NCI-H187 treated with DMSO at 0.1 percent for 48 hours (cell line): ENCODE measurements at places on chromosomes 12 and 14.

DNA sequence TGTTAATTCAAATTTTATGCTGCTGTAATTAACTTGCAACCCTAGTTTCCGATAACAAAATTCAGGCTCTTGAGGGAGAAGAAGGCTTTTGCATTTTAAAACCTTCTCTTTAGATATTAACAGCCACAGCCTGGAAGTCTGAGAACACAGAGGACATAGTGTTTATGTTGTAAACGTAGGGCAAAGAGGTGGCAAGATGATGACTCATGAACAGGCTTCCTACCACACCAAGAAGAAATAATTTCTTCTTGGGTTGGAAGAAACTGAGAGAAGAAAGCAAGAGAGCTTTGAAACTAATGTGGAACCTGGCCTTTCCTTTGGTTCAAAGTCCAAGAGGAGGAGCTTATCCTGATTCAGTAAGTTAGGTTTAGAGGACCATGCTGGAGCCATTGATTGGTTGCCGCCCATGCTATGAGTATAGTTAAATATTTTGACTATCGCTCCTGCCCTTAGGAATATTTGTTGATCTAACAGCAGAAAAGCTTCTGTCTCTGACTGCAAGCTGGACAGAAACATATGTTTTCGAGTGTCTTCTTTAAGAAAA is 31.8 kb downstream of the CCDC198 start:
- no peak for DNase-seq

DNA sequence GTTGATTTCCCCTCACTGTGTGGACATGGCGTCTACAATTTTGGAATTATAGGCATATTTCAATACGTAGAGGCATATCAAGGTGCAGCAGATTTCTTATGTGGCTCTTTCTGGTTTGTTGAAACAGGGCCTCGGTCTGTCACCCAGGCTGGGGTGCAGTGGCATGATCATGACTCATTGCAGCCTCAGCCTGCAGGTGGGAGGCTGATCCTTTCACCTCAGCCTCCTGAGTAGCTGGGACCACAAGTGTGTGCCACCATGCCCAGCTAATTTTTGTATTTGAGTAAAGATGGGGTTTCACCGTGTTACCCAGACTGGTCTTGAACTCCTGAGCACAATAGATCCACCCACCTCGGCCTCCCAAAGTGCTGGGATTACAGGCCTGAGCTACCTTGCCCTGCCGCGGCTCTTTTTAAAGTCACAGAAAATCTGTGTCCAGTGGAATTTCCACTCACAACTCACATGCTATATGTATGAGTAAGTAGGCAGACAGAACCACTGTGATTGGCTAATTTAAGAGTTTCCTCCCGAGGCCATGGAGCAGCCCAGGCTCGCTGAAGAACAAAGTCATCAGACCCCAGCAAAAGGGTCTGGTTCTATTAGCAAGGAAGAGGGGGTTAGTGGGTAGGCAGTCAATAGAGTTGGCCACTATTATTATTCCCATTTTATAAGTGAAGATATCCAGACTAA is 9.1 kb downstream of the GNG2 start:
- no peak for DNase-seq

DNA sequence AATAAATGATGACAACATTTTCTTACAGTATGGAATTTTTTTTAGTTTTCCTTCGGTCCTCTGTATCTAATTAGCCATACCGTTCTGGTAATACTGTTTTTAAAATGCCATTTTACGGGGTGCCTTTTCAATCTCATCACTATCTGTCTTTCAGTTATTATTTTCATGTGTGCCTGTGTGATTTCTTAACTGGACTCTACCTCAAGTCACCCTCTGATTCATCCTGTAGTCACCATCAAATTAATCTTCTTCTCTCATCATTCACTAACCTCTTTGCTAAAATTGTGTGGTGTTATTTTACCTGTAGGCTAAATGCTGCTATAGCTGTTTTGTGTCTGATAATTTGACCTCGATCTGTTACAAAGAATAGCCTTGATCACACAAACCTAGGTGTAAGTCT is 16.0 kb upstream of the CCT2 start:
- no peak for DNase-seq

DNA sequence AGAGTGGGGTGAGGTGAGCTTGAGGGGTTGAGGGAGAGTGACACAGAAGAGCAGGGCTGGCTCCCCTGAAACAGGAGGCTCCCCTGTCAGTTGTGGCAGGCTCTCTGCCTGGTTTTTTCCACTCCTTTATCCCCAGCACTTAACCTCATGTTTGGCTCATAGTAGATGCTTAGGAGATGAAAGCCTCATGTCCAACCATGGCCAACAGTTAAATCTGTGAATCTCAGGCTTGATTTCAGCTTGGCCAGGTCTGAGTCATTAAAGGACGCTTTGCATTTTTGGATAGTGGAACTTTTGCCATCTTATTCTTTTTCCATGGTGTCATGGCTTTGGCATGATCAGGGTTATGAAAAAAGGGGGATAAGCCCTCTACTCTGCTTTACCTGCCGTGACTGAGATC is 117.2 kb downstream of the CACNA1C start:
- no peak for DNase-seq

DNA sequence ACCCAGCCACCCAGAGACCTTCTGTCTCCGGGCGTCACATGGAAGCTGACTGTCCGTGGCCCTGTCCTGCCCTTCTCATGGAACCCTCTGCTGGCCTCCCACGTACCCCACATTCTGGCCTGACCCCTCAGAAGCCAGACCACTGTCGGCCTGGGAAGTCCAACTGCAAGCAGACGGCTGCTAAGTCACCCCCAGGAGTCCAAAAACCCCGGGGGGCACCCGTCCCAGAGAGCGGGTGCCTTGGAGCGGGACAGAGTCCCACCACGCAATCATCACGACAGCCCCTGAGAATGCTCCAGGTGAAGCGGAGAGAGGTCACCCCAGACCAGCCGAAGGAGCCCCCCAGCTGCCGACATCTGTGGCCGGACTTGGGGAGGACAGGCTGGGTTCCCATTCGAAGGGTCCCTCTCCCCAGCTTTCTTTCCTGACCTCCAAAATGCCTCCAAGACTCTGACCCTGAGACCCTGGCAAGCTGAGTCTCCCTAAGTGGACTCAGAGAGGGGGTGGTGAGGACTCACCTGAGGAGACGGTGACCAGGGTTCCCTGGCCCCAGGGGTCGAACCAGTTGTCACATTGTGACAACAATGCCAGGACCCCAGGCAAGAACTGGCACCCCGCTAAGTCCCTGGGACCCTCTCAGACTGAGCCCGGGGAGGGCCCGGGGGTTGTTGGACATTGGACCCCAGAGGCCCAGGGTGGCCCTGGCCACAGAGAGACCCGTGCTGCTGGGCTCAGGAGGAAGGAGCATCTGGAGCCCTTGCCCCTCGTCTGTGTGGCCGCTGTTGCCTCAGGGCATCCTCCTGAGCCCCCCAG is 337.1 kb downstream of the TMEM121 start:
- no peak for DNase-seq

DNA sequence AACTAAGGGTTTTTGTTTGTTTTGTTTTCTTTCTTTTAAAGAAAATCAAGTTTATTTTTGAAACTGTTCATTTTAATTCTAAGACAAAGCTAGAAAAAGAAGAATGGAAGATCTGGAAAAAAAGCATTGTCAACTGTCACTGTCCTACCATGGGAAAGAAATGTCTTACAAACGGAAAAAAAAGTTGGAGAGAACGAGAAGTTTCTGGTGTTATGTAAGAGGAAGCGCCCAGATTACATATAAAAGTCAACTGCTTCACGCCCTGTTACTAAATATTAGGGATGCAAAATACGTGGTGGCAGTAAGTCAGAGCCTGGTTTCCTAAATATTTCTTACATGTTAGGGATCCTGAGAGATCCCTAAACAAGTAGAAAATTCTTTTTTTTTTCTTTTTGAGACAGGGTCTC is 14.3 kb upstream of the FBXL14 start:
- no peak for DNase-seq

GRCh38 chr14:25400607-25401206 is 350.8 kb upstream of the STXBP6 start:
- peak; percentile 40 for DNase-seq

DNA sequence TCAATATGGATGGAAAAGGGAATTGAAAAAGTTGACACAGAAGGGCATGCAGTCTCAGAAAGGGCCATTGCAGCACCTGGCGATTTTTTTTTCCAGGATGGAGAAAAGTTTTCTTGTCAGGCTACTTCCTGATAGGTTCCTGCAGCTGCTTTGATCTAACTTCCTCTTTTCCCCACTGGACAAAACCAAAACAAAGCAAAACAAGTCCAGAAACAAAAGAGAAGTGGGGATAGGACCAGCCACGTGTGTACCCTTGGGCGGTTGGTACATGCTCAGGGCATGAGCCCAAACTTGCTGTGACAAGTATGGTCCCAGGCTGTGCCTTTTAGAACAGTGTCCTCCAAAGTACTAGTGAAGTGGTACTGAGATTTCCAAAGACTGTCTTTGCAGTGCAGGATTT is 89.8 kb downstream of the CHST11 start:
- DNase-seq = no peak

- DNase-seq = no peak
Measured at GRCh38 chr12:91717804-91718203, 427.8 kb downstream of the BTG1 start.

- DNase-seq = no peak
Measured at GRCh38 chr12:14845350-14845750, 2.0 kb upstream of the ART4 start.

DNA sequence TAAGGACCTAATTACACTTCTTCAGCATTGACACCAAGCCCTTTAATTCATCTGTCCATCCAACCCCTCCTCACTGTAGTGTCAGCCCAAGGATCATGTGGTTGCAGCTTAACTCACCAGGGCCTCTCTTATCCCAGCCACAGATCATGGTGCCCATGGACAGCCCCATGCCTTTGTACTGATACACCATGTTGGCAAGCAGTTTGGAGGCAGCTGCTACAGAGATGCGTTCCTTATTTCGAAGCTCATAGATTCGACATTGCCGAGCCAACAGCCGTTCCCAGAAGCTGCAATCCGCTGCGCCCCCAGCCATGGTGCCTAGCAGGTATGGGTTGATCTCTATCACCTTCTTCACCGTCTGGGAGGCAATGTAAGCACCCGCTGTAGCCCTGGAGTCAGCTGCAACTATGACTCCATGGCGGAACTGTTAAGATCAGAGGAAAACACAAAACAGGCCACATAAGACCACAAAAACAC is 1.4 kb downstream of the PSMB5 start:
- no peak for DNase-seq
